ENCODE measurements at places on chromosomes 5 and 9.

DNA sequence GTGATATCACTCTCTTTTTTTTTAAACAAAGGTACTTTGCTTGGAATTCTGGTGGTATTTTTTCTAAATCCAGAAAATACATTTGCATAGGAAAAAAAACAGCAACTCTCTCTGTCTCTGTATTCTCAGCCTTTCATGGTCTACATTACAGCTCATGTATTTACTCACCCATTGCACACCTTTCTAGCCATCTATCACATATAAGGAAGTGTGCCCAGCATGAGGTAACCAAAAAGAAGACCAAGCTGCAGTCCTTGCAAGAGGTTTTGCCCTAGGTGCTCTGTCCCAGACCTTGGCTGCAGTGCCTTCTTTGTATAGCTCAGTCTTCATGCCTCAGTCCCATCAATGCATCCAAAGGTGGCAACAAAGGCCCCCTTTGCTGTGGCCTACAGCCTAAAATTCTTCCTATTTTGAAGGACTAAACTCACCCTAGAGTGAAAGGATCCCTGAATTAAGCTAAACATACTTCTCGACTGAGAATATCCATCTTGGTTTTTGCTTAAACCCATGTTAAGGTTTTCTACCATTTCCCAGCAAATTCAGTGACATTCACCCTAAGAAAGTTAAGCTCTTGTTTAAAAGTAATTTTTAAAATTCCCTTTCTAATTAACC, 446.4 kb downstream of the KIF4B start:
- no peak for DNase-seq

DNA sequence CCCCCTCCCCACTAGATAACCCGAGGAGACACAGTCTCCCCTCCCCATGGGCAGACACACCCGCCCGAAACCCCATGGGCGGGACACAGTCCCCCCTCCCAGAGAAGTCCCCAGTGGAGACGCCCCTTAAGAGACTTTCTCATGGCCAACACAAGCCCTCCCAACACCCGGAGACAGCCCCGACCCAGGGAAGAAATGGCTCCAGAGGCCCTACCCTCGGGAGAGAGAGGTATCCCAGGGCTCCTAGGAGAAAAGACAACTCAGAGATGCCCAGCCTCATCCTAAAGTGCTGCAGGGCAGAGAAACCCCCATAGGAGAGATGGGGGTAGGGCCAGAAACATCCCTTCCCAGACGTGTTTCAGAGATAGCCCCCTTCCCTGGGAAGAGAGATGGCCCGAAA, 27.4 kb downstream of the PCDH1 start:
- DNase-seq: no peak

DNA sequence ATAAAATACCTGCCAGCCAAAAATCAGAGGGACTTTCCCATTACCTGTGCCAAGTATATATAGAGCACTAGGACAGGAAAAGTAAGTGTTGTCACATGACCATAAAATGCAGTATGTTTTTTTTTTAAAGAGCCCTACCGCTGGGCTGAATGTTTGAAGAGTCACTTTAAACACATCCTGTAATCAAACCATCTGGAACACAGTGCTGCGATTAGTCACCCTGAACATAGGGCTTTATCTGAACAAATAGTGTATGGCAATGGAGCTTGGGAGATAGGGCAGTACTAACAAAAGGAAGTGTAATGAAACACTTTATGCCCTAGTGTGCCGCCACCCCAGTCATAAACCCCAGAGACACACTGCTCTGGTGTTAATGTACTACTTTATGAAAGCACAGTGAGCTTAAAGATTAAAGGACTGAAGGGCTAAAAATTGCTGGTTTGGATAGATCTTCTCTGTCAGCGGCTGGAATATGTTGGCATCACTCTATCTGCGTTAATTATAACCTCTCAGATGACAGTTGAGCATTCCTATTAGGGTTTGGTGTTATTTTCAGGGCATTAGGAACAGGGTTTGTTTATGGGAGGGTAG, 90.4 kb downstream of the ZNF608 start:
- no peak for DNase-seq

DNA sequence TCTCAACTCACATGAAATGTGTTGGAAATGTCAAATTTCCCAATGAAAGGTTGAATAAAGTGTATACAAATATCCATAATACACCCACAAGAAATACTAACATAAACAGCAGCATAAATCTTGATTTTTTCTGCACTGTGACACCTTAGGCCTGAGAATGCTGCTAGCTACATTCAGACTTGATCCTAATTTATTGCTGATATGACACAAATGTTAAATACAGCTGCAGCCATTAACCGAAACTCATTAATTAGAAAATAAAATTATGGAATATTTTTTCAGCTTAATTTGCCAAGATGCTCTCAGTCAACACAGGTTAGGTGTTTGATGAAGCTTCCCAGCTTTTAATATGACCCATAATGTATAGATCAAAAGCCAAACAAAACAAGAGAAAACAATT, 914.3 kb upstream of the C9orf72 start:
- no peak for DNase-seq

GRCh38 chr5:138448070-138448469, 9.2 kb downstream of the REEP2 start:
- no peak for DNase-seq

DNA sequence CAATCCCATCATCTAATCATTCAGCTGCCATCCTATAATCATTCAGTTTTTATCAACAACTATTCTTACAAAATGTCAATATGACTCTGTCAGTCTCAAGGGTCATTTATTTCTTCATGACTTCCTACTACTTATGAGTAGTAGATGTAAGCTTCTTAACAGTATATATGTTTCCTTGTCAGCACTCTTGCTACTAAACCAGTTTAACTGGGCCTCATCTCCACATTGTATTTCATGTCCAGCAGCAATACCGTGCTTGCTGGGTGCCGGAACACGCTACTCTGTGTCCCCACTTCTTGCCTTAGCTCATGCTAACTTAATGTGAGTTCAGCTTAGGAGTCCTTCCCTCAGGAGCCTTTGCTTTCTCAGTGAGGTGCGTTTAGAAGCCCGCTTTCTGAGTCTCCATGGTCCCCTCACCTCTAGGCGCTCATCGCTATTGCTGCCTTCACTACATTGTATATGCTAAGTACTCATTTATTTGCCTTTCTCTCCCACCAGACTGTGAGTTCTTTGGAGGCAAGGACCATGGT, 32.9 kb downstream of the ELL2 start:
- no peak for DNase-seq

DNA sequence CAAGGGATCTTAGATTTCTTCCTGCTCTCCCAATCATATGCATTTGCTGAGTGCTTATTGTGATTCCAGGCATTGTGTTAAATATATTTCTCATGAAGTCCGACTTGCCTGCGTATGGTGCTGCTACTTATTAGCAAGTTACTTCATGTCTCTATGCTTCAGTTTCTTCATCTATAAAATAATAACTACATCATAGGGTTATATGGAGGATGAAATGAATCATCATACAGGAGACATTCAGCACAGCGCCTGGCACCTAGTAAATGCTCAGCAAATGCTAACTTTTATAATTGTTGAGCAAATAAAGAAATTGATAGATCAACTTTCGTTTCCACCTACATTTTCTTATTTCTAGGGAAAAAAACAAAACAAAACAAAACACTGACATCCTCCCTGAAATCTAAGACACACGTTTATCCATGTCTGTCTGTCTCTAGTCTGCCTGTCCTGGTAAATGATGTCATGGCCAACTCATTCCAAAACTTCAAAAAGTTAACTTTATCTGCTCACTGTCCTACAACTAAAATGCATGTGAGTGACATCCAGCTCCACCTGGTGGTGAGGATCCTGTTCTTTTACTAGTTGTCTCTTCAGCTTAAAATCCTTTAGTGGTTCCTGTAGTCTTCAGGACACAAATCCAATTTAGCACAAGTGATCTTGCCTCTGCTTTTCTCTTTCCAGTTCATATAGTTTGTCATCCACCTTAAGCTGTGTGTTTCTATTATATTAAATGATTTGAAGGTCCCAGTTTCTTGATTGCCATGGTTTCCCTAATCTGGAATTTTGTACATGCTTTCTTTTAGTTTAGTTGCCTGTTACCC, 27.7 kb downstream of the PPP3R2 start:
- DNase-seq: no peak

DNA sequence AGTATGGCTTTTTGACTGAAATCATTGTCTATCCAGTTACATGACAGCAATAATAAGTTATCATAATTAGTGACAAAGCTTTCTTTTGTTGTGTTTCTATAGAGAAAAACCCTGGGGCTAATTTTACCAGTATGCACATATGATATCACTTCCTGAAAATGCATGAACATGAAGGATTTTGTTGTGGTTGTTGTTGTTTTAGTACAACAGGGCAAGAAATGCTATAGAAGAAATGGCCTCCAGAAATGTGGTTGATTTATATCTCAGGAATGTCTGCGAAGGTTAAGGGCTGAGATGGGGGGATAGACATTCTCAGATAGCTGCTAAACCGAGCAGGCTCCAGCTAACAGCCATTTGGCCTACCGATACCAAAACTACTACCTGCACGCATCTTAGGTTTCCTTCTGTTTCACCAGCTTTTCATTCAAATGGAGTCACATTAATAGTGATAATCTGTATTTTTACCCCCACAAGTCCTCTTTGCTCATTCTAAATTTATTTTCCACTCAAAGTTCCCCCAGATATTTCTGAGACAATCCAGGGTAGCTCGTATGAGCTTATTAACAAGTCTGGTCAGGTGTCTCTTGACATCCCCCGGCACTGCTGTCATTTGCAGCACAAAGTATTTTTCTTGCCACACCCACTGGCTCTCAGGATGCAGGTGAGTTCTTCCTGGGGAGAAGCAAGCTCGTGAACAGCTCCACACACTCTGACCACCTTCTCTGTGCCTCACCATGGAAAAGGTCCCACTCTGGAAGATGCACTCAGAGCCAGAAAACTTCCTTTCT, 232.4 kb upstream of the GAS1 start:
- DNase-seq: no peak

DNA sequence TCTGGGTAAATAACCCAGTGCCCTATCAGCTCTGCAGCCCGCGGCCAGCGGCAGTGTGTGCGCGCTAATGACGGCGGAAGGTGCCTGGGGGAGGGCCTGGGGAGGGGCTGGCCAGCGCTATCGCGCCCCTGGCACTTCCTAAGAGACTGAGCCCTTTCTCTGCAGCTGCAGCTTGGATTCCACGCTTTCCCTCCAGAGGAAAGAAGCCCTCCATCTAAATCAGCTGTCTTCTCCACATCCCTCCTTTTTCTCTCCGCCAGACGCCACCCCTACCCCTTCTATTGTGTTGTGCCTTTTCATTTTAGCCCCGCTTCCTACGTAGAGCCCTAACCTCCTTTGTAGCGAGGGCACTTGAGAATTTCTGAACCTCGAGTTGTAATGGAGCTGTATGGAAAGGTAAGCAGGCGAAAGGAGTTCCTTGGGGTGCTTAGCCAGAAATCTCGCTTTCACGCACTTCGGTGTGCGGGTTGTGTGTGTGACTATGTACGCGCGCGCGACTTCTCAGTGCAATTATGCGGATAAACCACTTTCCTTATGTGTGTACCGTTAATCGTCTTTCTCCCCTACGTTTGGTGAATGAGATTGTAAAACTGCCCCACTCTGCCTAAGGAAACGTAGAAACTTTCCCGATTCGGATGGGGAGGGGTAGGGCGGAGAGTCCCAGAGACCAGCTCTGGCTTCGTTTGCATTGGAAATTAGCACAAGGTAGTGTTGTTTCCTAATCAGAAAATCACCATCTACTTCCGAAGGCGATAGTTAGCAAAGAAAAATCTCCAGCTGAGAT, 664 bp upstream of the RAB3C start:
- no peak for DNase-seq

DNA sequence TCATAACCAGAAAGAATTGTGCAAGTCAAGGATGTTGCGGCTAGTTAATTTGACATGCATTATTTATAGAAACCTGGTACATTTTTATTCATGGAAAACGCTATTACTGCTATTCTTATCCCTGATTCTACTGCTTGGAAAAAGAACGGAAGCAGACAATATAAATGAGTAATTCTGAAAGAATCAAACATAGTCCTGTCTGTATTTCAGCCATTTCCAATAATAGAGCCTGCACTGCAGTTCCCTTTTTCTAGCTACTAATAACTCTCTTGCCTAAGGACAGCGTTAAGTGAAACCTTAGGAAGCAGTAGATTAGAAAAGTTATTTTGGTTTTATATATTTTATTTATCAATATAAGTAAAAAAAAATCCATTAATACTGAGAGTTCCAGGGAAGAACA, 414.9 kb downstream of the CYLC2 start:
- no peak for DNase-seq

- DNase-seq: no peak
Observed at GRCh38 chr9:105399117-105399516, 48.7 kb upstream of the FSD1L start.
